EL (cell line): ENCODE measurements at places on chromosomes 5 and 9.

- no peak for DNase-seq
These were observed 73.7 kb downstream of the GTF3C4 start for GRCh38 chr9:132743931-132744479.

DNA sequence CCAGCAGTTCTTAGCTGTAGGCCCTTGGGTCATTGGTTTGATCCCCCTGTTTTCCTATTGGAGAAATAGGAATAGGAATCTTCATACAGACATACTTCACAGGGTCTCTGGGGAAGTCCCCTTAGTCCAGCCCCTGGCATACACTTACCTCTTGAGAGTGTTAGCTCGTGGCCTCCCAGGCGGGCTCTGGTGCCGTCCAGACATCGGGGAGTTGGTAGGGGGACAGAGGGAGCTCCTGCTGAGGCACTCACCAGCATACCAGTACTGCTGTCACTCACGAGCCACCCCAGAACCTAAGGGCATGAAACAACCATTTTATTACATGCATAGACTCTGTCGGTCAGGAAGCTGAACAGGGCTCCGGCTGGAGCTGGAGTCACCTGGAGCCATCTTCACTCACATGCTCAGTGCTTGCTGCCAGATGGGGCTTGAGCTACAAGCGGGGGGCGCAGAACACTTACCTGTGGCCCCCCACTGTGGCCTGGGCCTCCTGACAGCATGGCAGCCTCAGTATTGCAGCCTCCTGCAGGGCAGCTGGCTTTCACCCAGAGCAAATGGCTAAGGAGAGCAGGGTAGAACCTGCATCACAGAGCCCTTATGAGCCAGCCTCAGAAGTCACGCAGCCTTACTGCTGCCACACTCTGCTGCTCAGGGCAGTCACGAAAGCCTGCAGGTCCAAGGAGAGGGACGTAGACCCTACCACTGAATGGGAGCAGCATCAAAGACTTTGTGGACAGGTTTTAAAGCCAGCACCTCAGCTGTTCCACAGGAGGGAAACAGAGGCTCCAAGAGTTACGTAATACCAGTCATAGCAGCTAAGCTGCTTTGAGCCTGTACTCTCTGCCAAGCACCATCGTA lies 58.3 kb upstream of the ANGPTL2 start:
- DNase-seq: no peak

GRCh38 chr5:171131497-171131896 lies 177.6 kb upstream of the TLX3 start:
- no peak for DNase-seq

DNA sequence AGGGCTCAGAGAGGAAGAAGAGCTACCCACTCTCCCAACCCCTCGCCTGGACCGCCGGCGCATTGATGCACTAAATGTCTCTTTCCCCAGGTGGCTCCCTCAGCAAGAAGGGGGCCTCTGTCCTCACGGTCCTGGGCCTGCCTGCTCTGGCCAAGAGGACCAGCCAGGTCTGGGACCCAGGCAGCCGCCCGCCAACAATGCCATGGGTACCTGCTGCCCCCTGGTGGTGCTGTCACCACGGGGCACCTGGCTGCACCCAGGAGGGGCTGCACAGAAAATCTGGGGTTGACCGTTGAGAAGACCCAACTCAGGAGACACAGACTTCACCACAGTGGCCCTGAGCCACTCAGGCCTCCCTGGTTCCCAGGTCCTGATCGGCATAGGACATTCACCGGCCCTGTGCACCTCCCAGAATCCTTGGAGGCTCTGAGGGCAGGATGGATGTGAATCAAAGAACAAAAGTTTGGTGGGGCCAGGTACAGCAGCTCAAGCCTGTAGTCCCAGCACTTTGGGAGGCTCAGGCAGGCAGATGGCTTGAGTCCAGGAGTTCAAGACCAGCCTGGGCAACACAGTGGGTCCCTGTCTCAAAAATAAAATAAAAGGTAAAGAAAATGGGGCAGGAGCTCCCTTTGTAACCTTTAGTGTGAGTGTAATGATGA lies 2.4 kb upstream of the VAV2 start:
- peak; percentile 70 for DNase-seq

GRCh38 chr5:79088507-79088906 lies 18.9 kb downstream of the BHMT2 start:
- no peak for DNase-seq

GRCh38 chr9:34570376-34570775 lies 19.1 kb downstream of the CNTFR start:
- DNase-seq: no peak

- DNase-seq: no peak
These were observed 65.2 kb upstream of the ADRA1B start for GRCh38 chr5:159851053-159851452.

GRCh38 chr5:180074462-180074861 lies 2.9 kb upstream of the RNF130 start:
- no peak for DNase-seq

- DNase-seq: no peak
These were observed 403.7 kb upstream of the ZNF608 start for GRCh38 chr5:125150041-125150669.

- DNase-seq: peak; percentile 40
These were observed 12.4 kb downstream of the NR6A1 start for GRCh38 chr9:124758691-124759090.

DNA sequence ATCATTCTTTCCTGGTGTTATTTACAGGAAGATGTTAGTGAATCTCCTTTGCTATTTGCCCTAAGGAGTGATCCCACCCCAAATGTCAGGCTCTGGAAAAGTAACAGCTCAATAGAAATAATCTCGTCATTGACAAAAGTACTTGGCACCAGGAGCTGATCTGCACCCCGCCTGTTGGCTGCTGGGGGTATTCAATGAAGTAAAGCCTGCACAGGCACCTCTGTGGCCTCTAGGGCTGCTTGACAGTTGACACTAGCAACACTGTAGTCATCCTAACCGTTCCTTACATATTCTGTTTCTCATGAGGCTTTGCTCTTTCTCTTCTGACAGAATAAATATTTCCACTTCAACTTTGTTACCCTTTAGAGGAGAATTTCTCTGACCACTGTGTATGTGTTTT lies 103.4 kb downstream of the DOCK2 start:
- no peak for DNase-seq

DNA sequence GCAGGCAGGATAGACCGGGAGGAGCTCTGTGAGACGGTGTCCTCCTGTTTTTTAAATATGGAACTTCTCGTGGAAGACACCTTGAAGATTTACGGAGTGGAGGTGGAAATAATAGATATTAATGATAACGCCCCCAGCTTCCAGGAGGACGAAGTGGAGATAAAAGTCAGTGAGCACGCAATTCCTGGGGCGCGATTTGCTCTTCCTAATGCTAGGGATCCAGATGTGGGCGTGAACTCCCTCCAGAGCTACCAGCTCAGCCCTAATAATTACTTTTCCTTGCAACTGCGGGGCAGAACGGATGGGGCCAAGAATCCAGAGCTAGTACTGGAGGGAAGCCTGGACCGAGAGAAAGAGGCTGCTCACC lies 621 bp downstream of the PCDHGA11 start:
- peak; percentile 18 for DNase-seq

- no peak for DNase-seq
These were observed 162.5 kb downstream of the ELAVL2 start for GRCh38 chr9:23663536-23663935.

DNA sequence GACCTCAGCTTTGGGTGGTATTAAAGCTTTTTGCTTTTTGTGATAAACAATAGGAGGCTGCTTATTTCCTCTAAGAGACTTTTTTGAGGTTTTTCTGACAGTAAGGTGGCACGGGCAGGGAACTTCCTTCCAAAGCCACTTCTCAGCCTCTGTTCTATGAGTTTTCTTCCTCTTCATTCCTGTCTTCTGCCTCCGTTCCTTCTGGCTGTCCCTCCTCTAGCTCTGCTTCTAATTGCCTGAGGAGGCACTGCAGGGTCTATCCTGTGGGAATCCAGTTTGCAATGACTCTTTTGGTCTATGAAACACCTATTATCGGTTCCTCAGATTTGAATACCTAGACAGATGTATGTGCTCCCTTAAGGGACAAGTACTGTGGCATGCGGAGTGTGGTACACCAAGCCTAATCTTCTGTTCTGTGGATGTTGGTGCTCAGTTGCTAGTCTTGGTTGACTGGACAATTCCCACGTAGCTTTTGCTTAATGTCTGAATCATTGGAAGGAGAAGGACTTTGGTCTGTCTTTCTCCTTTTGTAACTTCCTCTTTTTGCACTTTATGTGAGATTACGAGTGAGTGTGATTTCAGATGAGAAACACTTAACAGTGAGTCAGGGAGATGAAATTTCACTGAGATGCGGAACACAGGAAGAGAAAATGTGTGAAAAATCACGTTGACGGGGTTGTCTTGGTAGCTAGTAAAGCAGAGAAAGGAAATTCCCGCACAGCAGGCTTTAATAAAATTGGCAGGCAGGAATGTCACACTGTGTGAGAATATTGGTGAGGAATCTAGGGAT lies 305.2 kb downstream of the EFNA5 start:
- peak; percentile 74 for DNase-seq

DNA sequence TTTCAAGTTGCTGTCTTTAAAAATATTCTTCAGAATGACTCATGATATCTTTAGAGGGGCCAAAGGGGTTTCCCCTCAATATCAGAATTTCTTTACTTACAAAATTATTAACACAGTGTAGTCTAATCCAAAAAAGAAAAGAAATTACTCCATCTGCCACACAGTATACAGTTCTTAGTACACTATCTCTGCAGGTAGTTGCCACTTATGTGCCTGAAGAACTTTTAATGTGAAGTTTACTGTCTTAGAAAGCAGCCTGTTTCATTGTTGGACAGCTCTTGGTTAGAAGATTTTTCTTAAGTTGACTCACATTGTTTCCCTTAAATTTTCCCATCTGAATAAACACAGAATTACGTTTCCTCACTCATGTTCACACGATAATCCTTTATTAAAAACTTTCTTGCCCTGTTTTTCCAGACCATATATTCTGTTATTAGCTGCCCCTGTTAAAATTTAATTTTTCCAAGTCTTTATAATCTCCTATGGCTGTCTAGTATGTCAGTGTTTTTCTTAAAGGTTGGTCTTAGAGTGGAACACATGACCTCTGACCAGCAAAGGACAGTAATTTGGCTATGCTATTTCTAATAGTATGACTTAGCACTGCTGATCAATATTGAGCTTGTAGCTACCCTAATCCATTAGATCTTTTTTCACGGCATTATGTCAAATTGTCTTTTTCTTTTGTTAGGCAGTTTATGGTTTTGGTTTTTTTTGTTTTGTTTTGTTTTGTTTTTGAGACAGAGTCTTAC lies 21.8 kb upstream of the FKTN start:
- DNase-seq: peak; percentile 3

- DNase-seq: no peak
These were observed 398.2 kb downstream of the NFIB start for GRCh38 chr9:13915591-13916301.

DNA sequence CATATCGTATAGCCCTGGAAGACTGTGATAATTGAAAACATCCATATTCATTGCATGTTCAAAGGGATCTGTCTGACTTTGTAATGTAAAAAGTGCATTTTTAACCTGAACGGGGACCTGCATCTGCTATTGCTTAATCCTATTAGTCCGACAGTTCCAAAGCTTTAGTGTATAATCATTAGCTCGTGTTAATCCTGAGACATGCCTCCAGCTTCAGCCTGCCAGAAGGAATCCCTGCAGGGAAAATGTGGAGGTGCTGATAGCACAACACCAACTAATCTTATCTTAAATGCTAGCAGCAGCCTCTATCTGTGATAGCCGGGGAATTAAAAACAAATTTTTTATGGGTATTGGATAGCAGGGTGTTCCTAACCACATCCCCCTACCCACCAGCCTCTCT lies 495.2 kb downstream of the TLE4 start:
- no peak for DNase-seq
